ENCODE measurements at places on chromosomes 1 and 21.

DNA sequence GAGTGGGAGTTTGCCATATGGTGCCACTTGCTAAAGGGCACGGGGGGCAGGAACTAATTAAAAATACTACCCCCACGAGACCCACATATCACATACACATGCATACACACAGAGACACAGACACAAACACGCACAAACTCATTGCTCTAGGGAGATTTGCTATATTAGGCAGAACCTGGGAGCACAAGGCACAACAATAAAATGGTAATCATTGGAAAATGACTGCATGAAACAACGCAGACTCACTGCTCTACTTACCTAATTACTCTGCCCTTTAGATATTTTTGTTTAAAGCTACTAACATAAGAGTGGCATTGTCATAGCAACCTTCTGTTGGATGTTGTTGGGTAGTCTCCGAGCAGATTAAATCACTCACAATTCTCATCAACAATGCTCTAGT is 20.3 kb upstream of the RGS4 start:
- no peak for DNase-seq

- DNase-seq: peak; percentile 47
Measured at GRCh38 chr21:38721958-38722357, 83.8 kb upstream of the ETS2 start.

DNA sequence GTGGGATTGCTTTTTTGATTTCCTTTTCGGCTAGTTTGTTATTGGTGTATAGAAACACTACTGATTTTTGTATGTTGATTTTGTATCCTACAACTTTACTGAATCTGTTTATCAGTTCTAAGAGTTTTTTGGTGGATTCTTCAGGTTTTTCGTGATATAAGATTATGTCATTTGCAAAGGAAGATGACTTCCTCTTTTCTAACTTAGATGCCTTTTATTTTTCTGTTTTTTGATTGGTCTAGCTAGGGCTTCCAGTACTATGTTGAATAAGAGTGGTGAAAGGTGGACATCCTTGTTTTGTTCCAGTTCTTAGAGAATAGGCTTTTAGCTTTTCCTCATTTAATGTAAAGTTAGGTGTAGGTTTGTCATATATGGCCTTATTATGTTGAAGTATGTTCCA is 13.1 kb upstream of the NHLH2 start:
- DNase-seq: no peak

DNA sequence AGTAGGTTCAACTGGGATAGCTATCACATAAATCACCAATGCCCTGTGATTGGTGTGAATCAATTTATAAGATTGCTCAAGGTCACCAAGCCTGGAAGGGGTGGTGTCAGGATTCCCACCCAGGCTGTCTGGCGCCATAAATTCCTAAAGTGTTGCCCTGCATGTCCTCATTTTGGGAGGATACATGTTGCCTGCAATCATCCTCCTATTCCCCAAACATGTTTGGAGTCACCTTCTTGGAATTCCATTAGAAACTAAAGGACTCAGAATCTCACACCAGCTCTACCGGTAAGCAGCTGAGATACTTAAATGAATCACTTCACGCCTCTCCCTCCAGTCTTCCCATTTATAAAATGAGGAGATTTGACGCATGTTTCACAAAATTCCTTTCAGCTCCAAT is 54.1 kb upstream of the SLC45A1 start:
- DNase-seq: no peak

- DNase-seq: no peak
Measured at GRCh38 chr1:42324398-42325013, 10.5 kb downstream of the FOXJ3 start.

DNA sequence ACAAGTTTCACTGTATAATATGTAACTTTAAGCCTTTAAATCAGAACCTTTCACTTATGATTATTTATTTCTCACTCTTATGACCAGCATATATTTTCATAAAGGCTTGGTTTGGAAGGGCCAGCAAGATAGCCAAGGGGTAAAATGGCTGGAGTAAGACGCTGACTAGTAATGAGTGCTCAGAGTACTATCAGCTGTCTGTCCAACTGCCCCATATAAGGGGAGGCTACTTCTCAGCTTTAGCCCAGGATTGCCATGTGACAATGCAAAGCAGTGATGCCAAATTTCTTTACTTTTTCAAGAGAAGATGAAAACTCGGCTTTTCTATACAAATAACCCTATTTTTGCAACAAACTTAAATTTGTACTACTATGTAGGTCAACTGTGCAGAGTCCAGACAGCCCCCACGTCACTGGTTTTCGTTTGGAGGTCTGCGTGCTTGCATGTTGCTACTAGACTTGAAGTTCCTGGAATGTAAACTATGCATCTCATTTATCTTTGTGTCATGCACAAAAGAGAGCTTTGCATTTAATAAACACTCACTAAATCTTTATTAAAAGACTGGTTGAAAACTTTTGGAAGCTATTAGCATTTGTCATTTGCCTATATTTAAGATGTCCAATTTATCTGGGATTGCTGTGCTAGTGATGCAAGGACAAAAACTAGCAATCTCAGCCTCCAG is 110.4 kb downstream of the TNFSF18 start:
- DNase-seq: peak; percentile 31

DNA sequence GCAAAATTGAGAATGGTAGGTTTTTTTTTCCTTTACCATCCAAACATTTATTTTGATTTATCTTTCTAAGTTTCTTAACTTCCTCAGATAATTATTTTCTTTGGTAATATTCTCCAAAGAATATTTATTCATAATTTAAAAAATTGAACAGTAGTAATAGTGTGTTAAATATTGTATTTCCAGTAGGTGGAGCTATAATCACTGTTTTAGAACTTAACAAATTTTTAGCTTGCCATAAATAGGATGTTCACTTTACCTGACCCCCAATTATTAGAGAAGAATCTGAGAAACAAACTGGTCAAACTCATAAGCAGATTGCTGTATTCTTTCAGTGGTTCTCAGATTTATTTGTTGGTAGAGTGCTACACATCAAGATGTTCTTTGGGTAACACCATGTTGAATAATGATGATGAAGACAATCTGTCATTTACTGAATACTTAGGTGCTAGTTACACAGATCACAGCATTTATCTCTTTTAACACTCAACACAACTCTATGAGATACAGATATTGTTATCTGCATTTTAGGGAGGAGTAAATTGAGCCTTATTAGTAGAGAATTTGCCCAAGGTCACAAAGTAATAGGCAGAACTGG is 82.4 kb upstream of the GPR88 start:
- DNase-seq: no peak
